ENCODE measurements at places on chromosomes 5 and 9.

DNA sequence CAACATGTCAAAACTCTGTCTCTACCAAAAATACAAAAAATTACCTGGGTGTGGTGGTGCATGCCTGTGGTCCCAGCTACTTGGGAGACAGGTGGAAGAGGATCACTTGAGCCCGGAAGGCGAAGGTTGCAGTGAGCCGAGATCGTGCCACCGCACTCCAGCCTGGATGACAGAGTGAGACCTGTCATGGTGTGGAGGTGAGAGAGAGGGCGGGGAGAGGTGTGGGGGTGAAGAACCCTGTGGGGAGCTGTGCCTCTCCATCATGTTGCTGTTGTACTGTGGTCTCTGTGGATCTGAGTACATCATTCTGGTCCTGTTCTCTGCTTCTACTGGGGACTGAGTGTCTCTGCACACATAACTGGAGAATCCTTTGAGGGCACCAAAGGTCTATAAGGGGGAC is 11.3 kb upstream of the SLC34A1 start:
- DNase-seq: no peak

GRCh38 chr9:94767331-94768072 is 41.0 kb downstream of the AOPEP start:
- DNase-seq: no peak

GRCh38 chr5:76947082-76947503 is 5.8 kb upstream of the CRHBP start:
- DNase-seq: no peak

DNA sequence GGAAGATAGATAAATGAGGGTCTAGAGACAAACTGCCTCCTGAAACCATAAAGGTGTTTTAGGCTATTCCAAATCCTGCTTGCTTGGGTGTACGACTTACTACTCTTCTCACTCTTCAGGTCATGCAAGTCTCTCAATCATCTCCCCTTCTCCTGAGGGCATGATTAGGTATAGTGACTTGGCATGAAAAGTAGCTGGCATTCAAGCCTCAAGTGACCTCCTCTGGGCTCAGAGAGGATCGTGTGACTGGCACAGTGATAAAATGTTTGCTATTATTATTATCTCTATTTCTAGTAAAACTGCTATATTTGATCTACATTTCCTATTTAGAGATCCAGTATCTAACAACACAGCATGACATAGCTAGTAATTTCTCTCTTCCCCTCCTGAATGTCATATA is 494.8 kb downstream of the SPOCK1 start:
- no peak for DNase-seq

DNA sequence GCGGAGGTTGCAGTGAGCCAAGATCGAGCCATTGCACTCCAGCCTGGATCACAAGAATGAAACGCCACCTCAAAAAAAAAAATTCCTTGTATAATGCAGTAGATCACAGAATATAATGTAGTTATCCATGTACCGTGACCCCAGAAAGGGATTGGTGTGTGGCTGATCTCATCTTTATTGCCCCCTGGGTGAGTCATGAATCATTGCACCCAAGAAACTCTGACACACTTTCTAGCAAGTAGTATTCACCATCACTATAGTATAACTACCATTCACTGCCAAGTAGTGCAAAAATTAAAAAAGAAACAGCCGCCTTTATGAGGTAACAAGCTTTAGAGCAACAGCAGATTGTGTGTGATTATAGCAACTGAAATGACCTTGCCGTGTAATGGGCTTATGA is 23.7 kb upstream of the ANKH start:
- no peak for DNase-seq

DNA sequence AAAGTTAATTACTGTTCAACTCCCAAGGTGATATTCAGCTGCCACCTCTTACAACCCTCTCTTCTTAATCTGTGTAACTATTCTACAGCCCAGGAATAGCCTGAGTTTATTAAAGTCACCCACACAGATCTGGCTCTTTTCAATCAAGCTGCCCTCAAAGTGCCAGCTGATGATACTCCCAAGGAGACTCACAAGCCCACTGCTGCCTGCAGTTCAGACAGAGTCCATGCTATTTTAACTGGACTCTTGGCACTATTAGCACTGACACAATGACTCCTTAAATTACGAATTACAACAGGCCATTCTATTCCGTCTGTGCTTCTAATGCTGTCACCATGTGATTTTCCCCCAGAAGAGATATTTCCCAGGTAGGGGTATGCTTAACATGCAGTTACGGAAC is 26.3 kb downstream of the REEP5 start:
- no peak for DNase-seq

GRCh38 chr5:132055808-132056609 is 4.4 kb upstream of the IL3 start:
- DNase-seq: no peak

DNA sequence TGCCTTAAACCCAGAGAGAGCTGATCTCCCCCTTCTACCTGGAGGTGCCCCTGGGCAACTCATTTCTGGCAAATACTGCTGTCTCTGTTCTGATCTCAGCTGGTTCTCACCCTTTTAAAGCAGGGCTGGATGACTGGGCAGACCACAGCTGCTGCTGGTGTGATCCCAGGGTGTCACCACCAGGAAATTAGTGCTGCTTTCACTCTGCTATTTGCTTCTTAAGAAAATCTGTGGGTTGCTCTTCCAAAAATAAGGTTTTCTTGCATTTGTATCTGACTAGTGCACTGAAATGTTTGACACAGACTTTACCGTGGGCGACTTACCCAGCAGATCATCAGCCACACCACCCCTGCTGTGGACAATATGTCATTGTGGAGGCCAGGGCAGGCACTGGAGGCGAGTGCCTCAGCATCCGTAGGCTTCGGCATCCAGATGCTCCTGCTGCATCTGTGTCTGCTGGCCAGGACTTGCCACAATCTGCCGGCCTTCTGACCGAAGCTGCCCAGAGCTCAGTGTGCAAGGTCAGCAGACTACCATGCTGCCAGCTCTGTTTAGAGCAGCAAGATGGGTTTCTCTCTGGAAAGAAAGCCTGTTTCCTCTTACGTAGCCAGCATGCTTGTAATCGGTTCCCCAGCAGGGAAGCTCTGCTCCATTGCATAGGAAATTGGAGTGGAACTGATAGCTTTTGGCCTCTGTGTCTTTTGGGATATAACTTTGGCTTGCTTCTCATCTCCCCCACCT is 13.6 kb downstream of the ARHGAP26 start:
- DNase-seq: no peak

DNA sequence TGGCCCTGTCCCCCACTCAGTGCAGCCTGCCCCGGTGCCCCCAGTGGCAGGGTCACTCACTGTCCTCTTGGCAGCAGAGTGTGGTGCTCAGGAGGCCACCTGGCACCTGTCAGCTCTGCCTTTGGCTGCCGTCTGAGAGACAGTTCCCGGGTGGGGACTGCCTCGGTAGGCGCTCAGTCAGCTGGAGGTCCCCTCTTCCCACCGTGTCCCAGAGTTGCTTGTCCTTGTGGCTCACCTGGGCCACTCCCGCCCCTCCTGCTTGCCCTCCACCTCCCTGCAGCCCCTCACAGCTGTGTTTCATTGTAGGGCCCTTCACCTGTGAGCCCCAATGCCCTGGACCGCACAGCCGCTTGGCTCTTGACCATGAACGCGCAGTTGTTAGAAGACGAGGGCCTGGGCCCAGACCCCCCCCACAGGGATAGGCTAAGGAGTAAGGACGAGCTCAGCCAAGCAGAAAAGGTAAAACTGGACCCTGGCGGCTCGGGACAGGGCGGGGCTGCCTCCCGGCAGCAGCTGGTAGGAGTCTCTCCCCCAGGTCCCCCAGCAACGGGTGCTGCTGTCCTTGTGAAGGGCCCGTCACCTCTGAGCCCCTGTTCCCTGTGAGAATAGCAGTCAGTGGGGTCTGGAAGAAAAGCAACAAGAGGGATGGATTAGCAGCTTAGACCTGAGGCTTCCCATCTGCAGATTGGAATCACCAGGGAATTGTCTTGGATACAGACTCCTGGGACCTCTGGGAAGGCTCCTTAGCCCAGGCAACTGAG is 122.7 kb downstream of the DAB2IP start:
- no peak for DNase-seq

DNA sequence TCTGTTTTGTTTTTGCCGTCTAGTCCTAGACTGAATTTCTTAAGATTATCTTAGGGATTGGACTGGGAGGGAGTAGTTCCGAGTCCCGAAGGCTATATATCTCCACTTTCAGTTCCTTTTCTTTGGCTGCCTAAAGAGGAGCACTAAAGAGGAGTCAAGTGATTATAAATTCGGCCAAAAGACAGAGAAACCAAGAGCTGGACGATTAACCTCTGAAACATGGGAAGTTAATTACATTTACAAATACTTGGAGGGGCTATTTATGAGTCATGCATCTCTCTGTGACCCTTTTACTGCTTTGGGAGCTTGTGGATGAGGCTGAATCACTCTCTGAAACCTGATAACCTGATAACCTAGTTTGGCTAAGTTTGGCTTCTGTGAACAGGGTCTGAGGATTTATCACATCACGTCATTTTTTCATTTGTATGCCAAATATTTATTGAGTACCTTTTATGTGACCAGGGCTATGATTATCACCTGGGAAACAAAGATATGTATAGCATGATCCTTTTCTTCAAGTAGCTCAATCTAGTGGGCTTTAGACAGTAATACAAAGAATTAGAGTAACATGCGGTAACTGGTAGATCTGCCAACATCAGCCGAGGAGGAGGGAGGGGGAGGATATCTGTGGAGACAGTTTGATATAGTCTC is 180.9 kb downstream of the CD180 start:
- no peak for DNase-seq

DNA sequence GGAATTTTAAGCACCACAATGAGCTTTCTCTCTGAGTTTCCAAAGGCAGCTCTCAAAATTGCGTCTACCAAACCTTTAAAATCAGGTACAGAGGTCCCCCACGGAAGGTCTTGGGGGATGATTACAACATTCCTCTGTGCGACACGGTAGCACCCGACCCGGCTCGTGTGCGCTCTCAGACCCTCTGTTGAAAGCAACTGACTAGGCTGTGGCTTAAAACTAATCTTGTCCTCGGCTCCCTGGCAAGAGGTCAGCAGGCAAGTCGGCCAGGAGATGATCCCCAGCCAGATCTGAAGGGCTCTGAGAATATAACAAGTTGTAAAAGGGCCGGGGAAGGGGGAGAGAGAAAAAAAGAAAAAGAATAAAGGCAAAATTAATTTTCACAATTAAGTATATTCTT is 92.6 kb upstream of the LMX1B start:
- DNase-seq: no peak

All from NCI-H187 treated with DMSO at 0.1 percent for 48 hours (cell line).